Islet precursor cell (in vitro differentiated cells): ENCODE measurements at places on chromosomes 4 and X.
A peak's percentile ranks its signal among the peaks of the same experiment; 100 is the strongest.

DNA sequence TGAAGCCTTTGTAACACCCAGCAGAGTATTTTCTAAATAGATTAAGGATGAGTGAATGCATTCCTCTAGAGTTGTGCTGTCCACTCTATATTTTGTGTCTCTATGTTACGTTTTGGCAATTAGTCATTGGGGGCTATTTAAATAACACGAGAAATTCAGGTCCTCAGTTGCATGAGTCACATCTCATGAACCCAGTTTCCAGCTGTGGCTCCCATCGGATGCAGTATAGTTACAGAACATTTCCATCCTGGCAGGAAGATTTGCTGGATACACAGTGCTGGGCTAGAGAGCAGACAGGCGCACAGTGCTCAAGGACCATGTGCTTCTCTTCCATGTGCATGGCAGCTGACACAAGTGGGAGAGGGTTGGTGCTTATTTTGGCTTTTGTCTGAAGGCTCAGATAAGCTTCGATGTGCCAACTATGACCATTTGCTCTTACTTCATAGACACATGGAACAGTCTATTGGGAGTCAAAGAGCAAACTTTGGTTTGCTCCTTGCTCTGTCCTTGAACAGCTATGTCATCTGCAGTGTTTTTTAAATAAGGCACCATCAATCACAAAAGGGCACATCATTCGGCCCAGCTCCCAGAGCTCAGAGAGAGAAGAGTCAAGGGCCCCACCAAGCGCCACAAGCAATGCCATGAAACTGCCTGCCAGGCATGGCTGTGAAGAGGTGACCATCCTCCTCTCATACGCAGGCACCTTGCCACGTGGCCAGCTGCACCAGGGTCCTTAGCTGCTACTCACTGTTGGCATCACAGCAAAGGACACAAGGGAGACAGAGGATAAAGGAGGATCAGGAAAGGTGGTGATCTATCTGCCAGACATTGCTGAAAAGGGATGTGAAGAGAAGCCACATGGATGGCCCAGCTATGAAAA lies 8.1 kb upstream of the STS start:
- no peak for DNase-seq

DNA sequence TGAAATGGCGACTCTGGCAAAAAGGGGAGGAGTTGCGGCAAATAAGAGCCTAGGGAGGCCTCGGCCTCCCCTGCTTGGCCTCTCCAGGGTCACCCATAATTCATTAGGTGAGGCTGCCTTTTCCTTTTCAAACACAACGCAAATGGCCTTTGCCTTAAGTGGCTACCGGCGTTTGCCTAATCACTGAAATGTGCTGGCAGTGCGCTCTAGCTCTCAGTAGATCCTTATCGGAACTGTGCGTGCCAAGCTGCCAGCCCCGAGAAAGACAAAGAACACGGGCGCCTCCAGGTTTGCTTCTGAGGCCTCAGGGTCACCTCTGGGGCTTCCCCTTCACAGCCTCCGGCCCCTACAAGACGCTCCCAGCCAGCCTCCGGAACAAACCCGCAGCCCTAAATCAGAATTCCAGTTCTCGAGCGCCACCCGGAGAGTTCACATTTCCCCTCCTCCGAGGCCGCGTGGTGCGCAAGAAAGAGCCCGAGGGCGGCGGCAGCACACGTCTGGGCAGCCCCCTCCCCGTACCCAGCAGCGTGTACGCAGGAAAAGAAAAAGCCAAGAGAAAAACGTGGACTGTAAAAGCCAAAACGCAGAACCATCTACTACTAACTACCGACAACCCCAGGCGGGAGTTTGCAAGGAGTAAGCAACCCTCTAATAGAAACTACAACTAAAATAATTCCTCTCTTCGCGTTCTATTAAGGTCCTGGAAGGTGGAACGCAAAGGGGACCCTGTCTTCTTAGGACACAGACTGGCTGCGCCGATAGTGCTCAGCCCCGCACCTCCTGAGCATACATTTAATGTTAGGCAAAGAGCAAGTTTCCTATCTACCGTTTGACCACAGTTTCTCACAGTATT lies 76.5 kb upstream of the BCOR start:
- DNase-seq, result peak; percentile 79

DNA sequence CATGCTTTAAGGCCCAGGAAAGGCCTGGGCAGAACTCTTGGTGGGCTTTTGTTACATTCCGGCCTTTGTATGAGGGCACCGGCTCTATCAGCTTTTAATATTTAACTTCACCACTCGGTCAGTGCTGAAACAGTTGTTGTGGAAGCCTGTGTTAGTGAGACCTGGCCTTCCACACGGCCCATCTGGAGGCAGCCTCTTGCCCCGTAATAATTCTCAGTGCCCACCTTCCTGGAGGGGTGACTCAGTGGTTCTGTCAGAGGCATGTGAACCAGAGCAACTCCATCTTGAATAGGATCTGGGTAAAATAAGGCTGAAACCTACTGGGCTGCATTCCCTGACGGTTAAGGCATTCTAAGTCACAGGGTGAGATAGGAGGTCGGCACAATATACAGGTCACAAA lies 162.0 kb upstream of the STS start:
- DNase-seq, result no peak

GRCh38 chrX:52425775-52426174 lies 57.0 kb downstream of the XAGE2 start:
- DNase-seq, result no peak

- DNase-seq, result no peak
Observed at GRCh38 chr4:180060159-180060889, 2182.9 kb upstream of the TENM3 start.

DNA sequence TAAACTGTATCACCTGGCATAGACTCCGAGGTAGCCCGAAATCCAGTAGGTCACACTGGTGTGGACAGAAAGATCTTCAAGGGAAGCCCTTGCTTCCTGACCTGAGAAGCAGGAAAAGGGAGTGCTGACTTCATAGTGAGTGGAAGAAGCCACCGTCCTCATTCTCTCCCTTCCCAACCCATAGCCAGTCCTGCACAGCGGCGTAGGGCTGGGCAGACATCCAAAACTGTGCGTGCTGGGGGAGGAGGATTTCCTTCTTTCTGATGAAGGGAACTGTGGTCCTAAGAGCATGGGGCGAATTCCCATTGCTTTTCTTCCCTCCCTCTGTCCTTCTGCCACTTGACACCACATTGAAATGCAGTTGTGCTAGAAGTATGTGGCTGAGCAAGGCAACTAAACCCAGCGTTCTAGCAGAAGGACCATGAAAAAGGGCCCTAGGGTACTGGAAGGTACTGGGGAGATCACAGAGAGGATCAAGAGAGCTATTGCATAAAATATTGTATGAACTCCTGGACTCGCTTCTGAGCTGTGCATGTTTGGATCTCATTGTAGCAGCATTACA lies 66.9 kb downstream of the STOX2 start:
- no peak for DNase-seq

DNA sequence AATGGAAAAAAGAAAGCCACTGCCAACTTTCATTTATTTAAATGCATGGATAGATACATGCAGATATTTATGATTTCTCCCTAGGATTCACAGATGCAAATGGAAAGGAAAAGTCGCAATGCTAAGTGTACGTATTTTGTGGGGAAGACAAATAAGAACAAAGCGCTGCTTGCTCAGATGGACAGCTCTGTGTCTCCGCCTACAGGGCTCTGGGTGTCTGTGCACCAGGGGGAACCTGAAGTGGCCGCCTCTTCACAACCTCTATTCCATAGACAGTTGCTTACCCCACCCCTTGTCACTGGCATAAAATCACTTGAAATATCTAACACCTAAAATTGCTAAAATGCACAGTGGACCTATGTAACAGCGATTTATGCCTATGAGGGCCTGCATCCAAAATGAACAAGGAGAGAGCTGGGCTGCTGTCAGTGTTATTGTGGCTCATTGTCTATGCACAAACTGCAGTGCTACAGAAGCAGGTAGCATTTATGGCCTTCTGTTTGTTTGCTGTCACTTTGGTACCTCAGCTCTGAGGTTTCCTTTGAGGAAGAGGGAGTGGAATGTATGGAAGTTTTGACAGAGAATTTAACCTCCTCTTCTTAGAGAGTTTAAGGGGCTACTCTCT lies 58.6 kb upstream of the PAGE1 start:
- DNase-seq, result peak; percentile 70

- DNase-seq, result no peak
Observed at GRCh38 chrX:153901753-153902140, 2.7 kb upstream of the AVPR2 start.
